ENCODE measurements at places on chromosomes 12 and 14. TPM values are rescaled to one million over a fixed set of nuclear protein-coding genes. Genes with fewer than 3 reads are reported as not detected.

DNA sequence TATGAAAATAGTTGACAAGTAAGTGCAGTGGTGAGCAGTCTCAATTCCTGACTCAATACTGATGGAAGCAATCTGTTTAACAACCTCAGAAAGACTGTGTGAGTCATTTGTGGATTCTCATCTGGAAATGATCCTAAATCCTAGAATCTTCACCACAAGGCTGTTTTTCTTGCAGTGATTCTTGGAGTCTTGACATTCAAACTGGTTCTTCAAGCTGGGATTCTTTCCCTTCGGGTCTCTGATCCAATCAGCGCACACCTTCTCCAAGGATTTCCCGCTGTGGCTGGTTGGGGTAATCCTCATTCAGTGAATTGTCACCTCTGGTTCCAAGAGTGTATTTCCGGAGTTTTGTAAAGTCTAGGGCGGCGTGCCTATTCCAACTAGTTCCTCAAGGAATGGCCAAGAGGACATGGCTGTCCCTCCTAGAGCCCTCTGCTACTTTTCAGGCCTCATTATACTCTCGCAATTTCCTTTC lies 37.7 kb upstream of the FOXJ2 start:
- DNase-seq = no peak

GRCh38 chr12:108461058-108461660 lies 53.9 kb upstream of the FICD start:
- no peak for DNase-seq

DNA sequence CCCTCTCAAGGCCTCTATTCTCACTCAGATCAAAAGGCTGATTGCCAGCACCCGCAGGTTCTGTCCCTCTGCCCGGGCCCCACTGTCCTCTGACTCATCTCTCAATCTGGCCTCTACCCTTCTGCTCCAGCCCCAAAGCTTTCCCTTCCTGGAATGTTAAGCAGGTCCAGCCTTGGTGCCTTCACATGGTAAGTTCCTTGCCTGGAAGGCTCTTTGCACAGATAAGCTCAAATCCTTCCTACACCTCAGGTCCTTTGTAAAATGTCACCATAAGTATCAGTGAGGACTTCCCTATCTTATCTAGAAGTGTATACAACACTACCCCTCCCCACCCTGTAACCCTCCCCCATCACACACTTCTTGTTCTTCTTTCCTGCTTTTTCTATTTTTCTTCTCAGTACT lies 22.2 kb downstream of the LPCAT3 start:
- no peak for DNase-seq

DNA sequence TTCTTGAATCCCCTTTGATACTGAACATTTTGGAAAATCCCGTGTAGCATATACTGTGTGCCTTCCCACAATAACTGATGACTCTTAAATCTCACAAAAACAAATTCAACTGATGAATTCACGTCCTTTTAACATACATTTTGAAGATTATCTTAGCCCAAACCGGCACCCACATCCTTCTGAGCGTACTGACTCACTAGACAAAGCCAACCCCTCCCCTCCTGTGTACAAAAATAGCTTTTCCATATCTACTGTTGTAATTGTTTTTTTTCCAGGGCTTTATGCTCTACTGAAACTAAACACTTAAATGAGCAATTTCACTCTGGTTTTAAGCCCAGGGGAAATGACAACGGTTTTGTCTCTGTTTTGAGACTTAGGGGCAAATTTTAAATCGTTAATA lies 109.4 kb upstream of the ATF7IP start:
- no peak for DNase-seq

DNA sequence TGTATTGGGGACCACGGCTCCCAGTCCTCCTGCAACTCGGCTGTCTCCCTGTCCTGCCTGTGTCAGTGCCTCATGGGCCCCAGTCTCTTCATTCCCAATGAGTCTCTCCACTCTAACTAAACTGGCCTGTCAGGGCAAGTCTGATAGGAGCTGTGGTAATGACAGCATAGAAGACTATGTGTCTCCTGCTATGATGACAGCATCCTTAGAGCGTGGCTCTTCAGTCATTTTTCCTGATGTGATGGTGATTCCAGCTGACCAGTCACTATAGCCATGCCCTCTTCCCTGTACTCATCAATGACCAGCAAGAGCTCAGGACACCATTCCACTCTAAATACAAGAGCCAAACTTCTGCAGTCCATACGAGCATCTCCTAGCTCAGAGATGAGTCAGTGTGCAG lies 339.8 kb downstream of the PCNX1 start:
- DNase-seq = no peak

The ALDH1L2 gene
- total RNA-seq = 1.2 TPM
